ENCODE measurements at places on chromosomes 12 and 14.

GRCh38 chr14:102081231-102082080, 5.4 kb downstream of the HSP90AA1 start:
- no peak for DNase-seq

GRCh38 chr12:19675361-19675760, 236.1 kb downstream of the AEBP2 start:
- DNase-seq = no peak

- no peak for DNase-seq
Measured at GRCh38 chr14:37452323-37452722, 142.7 kb downstream of the FOXA1 start.

DNA sequence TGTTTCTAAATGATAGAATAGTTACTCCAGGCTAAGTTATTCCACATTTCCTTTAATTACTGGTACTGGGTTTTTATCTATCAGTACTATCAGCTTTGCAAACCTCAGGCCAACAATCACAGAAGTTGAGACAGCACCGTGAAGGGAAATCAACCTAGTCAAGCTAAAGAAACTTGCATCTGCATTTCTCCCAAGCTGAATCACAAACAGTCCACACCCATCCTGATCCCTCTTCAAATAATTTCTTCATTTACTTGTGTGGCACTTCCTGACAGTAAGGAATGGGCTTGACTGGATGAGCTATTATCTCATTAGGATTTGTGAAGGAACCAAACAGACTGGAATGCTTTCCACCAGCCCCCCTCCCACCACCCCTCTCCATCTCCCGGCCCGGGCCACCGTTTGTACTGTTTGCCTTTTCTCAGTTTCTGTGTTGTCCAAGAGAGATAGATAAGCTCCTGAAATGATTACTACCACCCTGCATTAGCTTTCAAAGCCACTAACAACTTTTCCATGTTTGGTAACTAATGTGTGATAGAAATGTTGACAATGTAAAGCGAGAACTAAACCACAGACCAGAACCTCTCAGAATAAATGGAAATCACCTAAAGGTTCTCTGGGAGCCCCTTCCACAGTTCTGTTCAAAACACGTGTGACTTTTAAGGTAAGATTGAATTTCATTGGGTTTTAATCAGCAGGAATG, 236.3 kb downstream of the SLC25A21 start:
- no peak for DNase-seq

DNA sequence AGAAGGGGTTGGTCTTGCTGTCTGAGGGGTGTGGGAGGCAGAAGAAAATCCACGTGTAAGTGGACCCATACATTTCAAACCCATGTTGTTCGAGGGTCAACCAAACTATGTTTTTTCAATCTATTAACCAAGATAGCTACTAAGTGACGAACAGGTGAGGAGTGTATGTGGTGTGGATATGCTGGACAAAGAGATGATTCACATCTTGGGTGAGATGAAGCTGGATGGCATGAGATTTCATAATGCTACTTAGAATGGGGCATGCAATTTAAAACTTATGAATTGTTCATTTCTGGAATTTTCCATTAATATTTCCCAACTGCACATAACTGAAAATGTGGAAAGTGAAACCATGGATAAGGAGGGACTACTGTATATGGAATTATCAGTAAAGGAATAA, 17.9 kb upstream of the KTN1 start:
- no peak for DNase-seq

DNA sequence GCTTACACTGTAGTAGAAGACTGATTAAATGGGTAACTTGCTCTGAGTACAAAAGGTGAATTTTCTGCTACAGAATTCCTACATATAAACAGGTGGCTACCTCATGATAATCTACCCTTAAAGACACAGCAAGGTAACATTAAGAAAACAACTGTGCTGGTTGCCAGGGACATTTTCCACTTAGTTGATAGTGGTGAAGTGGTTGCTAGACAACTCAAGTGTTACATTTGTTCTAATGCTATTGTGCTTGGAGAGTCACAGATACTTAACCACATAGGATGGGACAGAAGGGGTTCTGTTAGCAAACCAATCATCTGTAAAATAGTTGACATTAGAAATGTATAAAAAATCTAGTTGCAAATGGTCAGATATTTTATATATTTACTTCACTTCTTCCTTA, 870.3 kb upstream of the SEL1L start:
- no peak for DNase-seq

DNA sequence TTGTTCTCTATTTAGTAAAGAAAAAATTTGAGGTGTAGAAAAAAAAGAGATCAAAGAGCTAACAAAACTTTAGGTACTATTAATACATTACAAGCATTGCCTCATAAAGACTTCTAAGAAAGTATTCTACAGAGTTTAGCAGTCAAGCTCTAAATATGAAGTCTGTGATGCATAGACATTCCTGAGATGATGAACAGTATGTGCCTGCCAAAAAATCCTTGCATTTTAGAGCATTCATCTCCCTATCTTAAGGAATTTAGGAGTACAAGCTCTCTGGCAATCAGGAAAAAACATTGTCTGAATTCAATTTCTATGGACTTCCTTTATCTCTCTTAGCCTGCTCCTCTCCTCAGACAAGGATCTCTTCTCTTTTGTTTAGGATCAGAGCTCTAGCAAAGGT, 202.6 kb upstream of the LRFN5 start:
- DNase-seq = no peak

DNA sequence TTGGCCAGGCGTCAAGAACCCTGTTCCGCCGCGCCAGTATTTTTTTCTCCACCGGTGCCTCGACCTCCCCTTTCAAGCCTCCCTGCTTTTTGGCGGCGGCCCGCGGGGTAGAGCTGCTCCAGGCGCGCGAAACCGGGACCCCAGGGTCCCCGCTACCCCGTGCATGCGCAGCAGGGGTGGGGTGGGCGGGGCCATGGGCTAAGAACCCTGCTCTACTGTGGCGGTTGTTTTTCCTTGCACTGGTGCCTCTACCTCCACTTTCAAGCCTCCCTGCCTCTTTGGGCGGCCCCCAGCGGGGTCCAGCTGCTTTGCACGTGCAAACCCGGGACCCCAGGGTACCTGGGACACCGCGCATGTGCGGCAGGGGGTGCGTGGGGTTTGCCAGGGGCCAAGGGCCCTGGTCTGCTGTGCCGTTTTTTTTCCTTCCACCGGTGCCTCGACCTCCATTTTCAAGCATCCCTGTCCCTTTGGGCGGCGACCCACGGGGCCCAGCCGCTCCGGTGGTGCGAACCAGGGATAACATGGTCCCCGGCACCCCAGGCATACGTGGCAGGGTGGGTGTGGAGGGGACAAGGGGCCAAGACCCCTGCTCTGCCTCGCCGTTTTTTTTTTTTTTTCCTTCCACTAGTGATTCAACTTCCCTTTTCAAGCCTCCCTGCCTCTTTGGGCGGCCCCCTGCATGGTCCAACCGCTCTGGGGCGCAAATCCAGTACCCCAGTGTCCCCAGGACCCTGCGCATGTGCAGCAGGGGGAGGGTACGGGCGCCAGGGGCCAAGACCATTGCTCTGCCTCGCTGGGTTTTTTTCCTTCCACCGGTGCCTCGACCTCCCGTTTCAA, 326.8 kb downstream of the ALG10 start:
- no peak for DNase-seq

GRCh38 chr12:52616680-52617402, 1.5 kb downstream of the KRT73 start:
- DNase-seq = no peak

DNA sequence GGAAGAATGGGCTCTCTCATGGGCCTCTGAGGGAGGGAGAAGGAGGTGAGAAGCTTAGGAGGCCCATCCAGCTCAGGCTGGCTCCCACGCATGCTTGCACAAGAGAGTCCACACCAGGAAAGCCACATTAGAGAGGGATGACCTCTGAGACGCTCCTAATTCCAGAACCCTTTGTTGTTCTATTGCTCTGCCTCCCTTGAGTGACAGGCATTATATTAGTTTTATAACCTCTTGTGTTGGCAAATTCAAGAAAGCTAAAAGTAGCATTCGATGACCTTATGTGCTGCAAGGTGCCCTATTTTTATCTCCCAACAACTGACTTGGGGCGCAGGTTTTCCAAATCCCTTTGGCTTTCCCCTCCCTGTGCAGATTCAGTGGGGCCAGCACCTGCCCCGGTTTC, 190.1 kb downstream of the KSR2 start:
- DNase-seq = no peak

GRCh38 chr12:50221228-50222008, 54.2 kb upstream of the CERS5 start:
- DNase-seq = no peak

DNA sequence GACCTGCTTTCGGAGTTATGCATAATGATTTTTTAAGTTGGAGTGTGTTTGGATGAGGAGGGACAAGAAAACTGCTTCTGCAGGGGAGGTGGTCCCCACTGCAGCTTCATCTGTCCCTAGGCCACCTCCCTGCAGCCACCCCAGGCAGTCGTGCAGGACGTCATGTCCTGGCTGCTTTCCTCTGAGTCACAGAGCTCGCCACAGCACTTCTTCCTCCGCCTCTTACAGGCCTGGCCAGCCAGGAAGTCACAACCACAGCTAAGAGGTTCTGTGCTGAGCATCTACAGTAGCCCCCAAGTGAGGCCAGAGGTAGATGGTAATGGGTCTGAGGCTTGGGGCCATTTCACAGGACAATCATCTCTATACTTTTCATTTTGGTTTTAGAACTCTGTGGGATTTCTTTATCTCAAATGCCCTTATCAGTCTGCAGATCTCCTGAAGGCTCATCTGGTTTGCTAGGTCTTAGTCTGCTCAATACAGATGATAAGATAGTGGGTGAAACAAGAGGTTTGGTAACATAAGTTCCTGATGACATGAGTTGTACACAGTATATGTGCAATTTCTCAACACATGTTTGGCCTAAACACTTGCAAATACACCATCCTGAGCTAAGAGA, 106.4 kb downstream of the ARF6 start:
- peak; percentile 44 for DNase-seq

GRCh38 chr12:108773798-108774788, 42.8 kb upstream of the CORO1C start:
- DNase-seq = peak; percentile 52

DNA sequence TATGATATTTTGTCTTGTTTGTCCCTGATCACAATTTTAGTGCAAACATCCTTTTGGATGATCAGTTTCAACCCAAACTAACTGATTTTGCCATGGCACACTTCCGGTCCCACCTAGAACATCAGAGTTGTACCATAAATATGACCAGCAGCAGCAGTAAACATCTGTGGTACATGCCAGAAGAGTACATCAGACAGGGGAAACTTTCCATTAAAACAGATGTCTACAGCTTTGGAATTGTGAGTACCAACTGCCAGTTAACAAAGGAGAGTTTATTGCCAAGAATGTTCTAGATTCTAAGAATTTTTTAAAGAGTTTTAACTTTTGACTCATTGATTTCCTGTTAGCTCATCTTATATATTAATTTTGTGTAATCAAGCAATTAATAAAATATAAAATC, 55.4 kb downstream of the IRAK3 start:
- no peak for DNase-seq

GRCh38 chr14:24659916-24660570, 26.1 kb upstream of the GZMB start:
- DNase-seq = no peak
